ENCODE measurements at places on chromosomes 2 and 18.

DNA sequence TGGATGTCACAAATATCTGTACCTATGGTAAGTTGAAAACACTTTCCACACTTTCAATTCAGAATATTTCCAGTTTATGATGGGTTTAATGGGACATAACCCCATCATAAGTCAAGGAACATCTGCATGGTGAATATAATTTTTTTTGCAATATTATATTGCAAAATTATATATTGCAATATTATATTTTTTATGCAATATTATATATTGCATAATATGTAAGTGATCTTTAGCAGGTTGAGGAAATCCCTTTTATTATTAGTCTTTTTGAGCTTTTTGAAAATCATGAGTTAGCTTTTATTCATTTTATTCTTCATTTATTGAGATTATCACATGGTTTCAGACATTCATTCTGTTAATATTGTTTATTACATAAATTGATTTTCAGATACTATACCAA, 342.2 kb upstream of the GALNT5 start:
- no peak for DNase-seq

- DNase-seq = no peak
These were observed 36.7 kb downstream of the GULP1 start for GRCh38 chr2:188328419-188328818.

DNA sequence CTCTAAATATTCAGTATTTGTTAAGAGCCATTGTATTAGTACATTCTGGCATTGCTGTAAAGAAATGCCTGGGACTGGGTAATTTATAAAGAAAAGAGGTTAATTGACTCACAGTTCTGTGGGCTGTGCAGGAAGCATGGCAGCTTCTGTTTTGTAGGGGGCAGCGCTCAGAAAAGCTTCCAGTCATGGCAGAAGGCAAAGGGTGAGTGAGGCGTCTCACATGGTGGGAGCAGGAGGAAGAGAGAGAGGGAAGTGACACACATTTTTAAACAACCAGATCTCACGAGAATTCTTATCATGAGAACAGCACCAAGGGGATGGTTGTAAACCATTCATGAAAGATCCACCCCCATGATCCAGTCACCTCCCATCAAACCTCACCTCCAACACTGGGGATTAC, 13.8 kb upstream of the CCDC102B start:
- no peak for DNase-seq

GRCh38 chr2:81007104-81007503, 702.6 kb upstream of the LRRTM1 start:
- DNase-seq = no peak

- no peak for DNase-seq
These were observed 75.5 kb downstream of the TRABD2A start for GRCh38 chr2:84805250-84805958.

GRCh38 chr2:19711470-19712372, 190.1 kb downstream of the TTC32 start:
- no peak for DNase-seq

- DNase-seq = no peak
These were observed 44.7 kb upstream of the DSC1 start for GRCh38 chr18:31207391-31207790.

GRCh38 chr18:46385124-46385523, 271.9 kb downstream of the LOXHD1 start:
- no peak for DNase-seq

DNA sequence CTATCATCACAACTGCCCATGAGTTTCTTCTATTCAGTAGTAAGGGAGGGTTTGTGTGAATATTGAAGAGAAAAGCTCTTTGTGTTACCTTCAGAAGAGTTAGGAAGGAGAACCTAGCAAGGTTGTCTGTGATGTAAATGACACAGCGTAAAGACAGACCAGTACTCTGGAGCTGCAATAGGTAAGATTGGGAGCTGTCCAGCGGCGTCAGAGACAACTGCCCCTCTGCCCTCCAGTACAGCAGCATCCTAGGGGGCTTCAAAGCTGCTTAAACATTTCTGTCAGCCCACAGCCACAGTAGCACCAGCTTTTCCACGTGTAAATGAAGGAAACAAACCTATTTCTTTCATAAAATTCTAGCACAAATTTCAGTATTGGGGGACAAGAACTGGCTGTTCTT, 34.5 kb downstream of the NYAP2 start:
- DNase-seq = no peak

- DNase-seq = no peak
These were observed 124.7 kb upstream of the GATA6 start for GRCh38 chr18:22044474-22045220.

- DNase-seq = no peak
These were observed 86.2 kb upstream of the THOC1 start for GRCh38 chr18:354003-354402.

GRCh38 chr2:238667639-238668038, 180.2 kb upstream of the TWIST2 start:
- no peak for DNase-seq

GRCh38 chr18:41731884-41732283, 223.2 kb upstream of the PIK3C3 start:
- no peak for DNase-seq

DNA sequence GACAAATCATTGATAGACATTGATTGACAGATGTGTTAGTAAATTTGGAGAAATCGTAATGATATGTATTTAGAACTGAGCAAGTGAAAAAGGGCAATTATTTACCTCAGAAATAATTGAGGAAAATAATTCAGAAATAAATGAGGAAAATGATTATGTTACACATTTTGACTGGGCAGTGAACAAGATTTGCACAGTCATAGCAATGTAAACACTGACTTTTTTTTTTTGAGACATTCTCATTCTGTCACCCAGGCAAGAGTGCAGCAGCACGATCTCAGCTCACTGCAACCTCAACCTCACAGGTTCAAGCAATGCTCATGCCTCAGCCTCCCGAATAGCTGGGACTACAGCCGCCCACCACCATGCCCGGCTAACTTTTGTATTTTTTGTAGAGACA, 211.7 kb downstream of the SP3 start:
- no peak for DNase-seq

- DNase-seq = no peak
These were observed 513.0 kb downstream of the PTPRM start for GRCh38 chr18:8080092-8080491.

DNA sequence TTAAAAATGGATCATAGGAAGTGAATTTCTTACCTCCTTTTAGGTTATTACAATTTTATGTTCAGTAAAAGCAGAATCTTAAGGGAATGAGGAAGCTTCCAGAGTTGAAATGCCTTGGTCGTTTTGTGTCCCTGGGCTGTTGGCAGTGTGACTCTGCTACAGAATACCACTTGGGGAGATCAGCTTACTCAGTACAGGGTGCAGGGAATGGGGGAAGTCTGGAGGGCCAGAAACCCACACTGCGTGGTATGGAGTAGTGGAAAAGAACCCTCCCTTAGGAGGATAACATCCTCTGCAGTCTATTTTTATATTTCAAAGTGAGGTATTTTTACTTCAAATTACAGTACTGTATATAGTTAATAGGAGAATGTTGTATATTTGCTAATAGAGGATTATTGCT, 51.1 kb downstream of the R3HDM1 start:
- no peak for DNase-seq

DNA sequence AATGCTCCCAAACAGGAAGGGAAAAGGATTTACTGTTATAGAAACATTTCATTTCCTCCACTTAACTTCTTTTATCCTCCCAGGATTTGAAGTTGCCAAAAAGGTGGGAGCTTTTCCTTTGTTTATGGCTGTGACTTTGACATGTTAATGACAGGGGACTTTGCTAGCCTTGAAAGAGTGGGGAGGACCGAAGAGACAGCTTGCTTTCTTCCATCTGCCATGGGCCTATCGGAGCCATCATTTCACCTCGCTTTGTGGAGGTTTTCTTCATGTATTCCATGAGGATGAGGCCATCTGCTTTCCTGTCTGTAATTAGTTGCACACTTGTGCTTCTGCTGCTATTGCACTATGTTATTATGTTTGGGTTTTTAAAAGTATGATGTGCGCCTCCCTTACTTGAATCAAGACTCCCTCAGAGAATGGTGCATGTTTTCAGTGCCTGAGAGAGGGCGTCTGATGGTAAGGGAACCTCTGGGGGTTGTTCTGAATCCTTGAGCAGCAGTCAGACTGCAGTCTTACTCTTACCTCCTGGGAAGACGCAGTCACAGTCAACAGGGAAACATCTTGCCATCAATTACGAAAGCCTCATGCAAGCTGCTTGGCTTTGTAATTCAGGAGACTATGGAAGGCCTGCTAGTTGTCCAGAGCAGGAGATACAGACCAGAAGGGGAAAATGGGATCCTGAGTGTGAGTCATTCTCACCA, 173.3 kb upstream of the MGAT5 start:
- no peak for DNase-seq

- no peak for DNase-seq
These were observed 204.6 kb downstream of the ARHGAP15 start for GRCh38 chr2:143333847-143334246.

- DNase-seq = no peak
These were observed 101.6 kb downstream of the BCL2L11 start for GRCh38 chr2:111222204-111222866.

GRCh38 chr2:184597571-184597991, 748 bp upstream of the ZNF804A start:
- DNase-seq = no peak

DNA sequence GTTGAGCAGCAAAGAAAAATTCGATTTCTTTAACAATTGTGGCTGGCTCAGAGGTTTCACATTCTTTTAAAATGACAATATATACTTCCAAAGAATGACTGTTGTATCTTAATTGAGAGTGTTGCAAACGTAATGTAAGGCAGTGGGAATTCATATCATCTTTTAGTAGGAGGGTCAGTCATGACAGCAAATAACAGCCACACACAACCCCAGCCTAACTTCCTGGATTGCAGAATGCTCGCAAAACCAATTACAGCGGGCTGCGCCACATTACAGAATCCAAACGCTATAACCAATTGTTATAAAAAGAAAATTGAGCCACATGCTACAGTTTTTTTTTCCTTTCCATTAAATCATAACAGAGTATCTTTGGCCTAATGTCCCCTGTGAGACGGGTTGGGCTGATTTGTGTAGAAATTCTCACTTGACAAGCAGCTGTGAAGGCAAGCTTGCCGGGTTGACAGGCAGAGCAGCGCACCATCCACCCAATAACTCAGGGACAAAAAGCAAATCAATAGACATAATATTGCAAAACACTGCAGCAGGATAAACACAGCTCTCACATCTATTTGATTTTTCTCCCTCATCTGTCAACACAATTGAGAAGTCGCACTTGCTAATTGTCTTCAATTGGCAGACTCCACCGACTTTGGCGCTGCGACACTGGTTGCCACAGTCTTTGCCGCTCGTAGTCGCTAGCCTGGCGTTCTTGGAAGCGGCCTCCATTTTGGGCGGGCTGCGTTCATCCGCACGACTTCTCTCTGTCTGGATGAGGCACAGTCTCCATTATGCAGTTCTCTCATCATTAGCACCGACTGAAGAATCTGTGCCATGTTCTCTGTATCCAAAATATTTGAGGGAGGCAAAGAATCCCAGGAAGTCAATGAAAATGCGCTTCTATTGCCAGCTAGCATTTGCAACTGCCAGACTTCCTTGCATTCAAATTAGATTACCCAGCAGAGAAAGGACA, 95.0 kb upstream of the CCDC68 start:
- DNase-seq = no peak

DNA sequence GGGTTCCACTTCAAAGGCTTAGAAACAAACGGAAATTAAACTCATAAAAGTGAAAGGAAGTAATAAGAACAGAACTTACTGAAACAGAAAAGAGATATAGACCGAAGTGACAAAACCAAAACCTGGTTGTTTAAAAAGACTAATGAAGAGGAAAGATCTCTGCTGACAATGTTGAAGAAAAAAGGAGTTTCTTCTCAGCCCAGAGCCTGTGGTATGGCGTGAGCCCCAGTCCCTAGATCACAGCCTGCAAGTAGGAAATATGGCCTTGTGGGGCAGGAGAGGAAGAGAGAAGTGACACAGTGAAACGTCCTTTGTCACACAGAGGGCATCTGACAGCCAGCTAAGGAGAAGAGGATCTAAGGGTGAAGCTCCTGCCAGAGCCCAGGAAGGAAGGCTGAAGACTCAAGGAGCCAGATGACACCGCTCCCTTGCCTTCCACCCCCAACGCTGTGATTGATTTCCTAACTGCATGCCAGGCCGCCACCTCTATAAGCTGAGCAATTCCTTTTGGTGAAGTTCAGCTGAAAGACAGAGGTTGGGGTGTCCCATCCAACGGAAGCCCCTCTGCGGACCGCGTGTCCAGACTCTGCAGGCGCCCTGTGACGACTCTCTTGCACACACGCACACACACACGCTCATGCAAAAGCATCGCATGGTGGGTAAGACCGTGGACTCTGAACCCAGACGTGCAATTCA, 141.1 kb downstream of the HDAC4 start:
- no peak for DNase-seq

- DNase-seq = no peak
These were observed 191.7 kb upstream of the SPHKAP start for GRCh38 chr2:228373191-228373590.

DNA sequence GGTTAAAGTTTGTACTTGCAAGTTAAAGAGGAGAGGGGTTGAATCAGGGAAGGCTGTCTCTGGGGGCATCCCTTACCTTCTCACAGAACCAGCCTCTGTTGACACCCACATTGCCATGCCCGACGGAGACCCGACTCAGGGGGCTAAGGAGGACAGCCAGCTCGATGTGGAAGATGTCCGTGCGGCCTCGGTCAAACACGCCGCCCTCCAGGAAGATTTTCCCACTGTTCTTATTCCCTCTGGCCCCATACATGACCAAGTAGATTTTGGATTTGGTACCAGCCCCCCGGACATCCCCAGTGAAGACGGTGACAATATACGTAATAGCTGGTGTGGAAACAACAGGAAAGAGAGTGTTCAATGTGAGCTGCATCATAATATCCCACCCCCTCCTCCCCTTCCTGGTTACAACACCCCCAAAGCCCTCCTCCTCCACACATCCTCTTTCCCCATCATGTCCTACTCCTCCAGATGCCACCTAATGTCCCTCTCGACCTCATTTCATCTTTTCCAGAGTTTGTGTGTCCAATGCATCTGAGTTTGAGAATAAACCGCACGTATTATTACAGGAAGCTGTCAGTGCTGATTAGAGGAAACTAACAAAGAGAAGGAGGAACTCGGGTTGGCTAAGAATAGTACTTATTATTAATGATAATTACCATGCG, 55.7 kb downstream of the LOXHD1 start:
- DNase-seq = no peak
